Activated T-helper 1 cell treated with anti-CD3 and anti-CD28 coated beads, Interleukin-2, amount 50 U/mL, for 16 hours (primary cell): ENCODE measurements at places on chromosomes 4 and X.

GRCh38 chr4:141290771-141291170 lies 70.1 kb downstream of the ZNF330 start:
- no peak for DNase-seq

GRCh38 chr4:6753891-6754290 lies 28.6 kb upstream of the KIAA0232 start:
- DNase-seq: no peak

DNA sequence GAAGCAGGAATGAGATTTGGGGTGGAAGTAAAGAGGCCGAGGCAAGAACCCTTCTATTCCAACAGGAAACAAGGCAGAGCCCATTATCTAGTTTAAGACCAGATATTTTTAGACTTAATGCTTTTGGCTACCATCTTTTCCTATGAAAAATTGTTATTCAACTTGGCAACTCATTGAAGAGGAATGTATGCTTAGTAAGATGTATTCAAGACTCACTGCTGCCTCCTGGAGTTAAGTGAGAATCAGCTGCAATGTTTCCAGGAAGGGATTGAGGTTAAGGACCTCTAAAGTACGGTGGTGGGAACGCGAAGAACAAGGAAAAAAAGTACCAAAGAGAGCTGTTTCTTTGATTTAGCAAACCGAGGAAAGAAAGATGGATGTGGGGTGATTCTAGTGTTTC lies 89.1 kb downstream of the RAPGEF2 start:
- DNase-seq: no peak

DNA sequence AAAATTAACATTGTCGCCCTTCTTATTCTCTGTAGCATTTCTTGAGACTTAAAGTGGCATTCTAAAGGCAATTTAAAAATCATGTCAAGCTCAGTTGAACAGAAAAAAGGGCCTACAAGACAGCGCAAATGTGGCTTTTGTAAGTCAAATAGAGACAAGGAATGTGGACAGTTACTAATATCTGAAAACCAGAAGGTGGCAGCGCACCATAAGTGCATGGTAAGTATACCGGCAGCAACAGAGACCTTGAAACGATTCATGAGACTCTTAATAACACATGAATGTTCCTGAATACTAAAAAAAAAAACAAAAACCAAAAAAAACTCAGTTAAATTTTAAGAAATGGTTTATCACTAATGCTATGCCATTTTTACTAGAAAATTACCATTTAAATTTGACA lies 82.4 kb upstream of the HPRT1 start:
- no peak for DNase-seq

DNA sequence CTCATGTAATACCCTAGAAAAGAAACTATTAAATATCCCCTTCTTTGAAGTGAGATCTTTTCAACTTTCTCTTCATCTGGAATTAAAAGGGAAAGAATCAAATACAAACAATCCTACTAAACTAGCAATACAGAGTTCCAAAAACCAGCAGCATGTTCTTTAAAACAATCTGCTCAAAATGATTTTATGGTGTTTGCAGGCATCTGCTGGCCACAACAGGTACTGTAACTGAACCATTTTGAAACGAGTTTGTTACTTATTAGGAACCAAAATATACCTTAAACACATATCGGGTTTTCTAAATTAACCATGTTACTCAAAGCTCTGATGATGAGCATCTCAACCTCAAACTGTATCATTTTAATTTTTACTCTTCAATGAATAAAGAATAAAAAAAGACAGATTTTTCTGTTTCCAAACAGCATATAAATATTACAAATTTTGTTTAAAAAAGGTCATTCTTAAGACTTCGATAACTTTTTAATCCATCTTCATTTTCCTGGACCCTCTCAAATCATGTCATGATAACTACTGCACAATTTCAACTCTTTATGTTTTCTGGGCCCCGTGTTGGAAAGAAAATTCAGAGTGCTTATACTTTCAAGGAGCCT lies 56.5 kb downstream of the ARAP2 start:
- DNase-seq: no peak

- no peak for DNase-seq
Observed at GRCh38 chr4:12846368-12846767, 637.8 kb downstream of the RAB28 start.

- DNase-seq: no peak
Observed at GRCh38 chr4:88002786-88003185, 4.6 kb upstream of the PKD2 start.

DNA sequence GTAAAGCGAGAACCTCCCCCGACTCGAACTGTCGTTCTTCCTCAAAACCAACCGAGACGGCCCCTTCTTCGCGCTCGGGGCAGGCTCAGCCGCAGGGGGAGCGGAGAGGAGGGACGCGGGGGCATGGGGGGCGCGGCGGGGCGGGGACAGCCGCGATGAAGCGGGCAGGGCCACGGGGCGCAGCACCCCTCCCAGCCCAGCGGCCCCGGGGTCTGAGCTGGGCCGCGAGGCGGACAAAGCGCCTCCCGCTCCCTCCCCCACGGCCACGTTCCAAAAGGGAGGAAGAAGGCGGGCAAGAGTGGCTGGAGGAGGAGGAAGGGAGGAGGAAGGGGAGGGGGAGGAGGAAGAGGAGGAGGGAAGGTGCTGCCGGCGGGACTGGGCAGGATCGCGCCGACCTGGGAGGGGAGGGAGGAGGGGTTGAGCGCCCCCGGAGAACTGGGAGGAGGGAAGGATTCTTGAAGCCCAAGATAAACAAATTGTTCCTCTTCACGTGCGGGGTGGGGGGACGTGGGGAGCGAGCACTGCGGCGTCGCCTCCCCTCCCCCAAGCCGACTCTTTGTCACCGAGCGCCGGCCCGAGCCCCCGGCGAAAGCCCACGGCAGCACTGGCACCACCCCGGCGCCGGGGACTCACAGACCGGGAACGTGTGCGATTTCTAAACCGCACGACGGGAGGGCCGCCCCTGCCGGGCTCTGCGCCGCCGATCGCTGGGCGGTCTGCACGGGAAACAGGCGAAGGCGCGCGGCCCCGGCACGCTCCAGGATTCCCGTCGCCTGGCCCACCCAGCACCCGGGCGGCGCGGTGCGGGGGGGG lies 2.9 kb downstream of the MAML3 start:
- no peak for DNase-seq

GRCh38 chr4:145823743-145824142 lies 114.9 kb downstream of the ZNF827 start:
- no peak for DNase-seq

- no peak for DNase-seq
Observed at GRCh38 chrX:119753639-119754257, 4.6 kb upstream of the SOWAHD start.

GRCh38 chr4:65924843-65925242 lies 254.6 kb upstream of the EPHA5 start:
- DNase-seq: no peak

- no peak for DNase-seq
Observed at GRCh38 chr4:107654694-107655093, 65.3 kb downstream of the PAPSS1 start.
